ENCODE measurements at places on chromosomes 16 and 17. TPM values are rescaled to one million over a fixed set of nuclear protein-coding genes. Genes with fewer than 3 reads are reported as not detected.
A peak's percentile ranks its signal among the peaks of the same experiment; 100 is the strongest.

DNA sequence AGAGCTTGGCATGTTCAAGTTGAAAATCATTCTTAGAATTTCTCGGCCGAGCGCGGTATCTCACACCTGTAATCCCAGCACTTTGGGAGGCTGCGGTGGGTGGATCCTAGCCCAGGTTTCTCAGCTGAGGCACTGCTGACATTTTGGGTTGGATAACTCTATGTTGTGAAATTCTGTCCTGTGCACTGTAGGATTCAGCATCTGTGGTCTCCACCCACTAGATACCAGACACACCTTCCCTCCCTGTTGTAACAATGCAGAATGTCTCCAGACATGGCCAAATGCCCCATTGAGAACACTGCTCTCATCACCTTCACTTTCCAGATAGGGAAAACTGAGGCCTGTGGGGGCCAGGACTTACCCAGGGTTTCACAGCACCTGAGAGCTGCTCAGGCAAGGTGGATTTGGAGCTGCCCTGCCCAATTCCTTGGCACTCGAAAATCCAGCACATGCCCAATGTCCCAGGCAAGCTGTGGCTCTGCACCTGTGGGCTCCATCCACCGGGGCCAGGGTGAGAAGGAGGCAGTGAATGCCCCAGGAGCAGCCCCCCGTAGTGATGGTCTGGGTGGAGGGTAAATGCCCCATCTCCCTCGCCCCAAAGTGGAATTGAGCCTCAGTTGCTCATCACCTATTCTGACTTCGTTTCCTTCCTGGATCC is 20.2 kb upstream of the TVP23A start:
- no peaks in the 10 kb centered on the region for H3K36me3 ChIP-seq
- H3K4me3 ChIP-seq, result no peak overlapping the region
- no peak for DNase-seq
- H3K27ac ChIP-seq, result no peak overlapping the region
- H3K27me3 ChIP-seq, result no peaks in the 10 kb centered on the region
- H3K4me1 ChIP-seq, result no peaks in the 10 kb centered on the region

DNA sequence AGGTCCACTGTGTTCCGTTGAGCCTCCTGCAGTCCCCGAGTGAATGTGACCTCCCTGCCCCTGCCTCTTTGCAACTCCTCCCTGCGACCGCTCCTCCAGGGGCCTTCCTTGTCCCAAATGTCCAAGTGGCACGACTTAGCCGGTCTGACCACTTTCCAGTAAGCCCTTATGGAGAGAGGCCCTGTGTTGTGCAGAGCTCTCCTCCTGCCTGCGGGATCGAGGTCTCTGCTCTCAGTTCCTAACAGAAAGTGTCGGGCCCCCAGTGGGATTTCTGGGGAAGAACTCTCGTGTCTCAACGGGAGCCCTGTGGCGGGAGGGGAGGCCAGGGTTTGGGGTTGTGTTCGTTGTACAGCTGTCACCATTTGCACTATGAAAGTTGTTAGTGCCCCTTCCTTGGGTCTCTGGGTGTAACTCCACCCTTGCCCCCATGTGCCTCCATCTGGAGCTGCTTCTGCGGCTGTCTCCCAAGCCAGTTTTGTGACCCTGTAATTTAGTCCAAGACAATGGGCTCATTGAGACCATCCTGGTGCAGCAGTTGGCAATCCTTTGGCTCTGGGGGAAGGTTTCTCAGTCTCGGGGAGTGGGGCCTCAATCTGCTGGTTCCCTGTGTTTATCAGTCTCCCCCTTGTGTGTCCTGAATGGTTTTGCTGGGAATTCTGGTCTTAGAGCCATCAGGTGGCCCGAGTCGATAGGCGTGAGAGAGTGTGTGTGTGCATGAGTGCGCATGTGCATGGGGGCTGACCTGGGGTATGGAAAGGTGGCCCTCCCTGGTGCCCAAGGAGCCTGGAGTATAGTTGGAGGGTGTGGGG is 234.5 kb downstream of the SEC14L1 start:
- peak overlapping the region; percentile 73 for H3K4me3 ChIP-seq
- no peaks in the 10 kb centered on the region for H3K27me3 ChIP-seq
- H3K4me1 ChIP-seq, result peaks cover 61% of the 10 kb centered on the region
- DNase-seq, result peak; percentile 54
- H3K36me3 ChIP-seq, result no peaks in the 10 kb centered on the region

- H3K27me3 ChIP-seq, result no peaks in the 10 kb centered on the region
- no peaks in the 10 kb centered on the region for H3K36me3 ChIP-seq
- no peak for DNase-seq
- no peak overlapping the region for H3K27ac ChIP-seq
These were observed 225.1 kb upstream of the CA10 start for GRCh38 chr17:52383493-52384100.

The PTGES3L gene
- total RNA-seq, result 0.72 TPM

The TMC5 gene
- total RNA-seq, result 0.77 TPM

- no peak for DNase-seq
- H3K36me3 ChIP-seq, result no peaks in the 10 kb centered on the region
These were observed 35.8 kb downstream of the TANC2 start for GRCh38 chr17:63001689-63002394.

The LRRC36 gene
- 1.7 TPM for total RNA-seq

- no peak overlapping the region for H3K27ac ChIP-seq
- no peaks in the 10 kb centered on the region for H3K36me3 ChIP-seq
- H3K27me3 ChIP-seq, result no peaks in the 10 kb centered on the region
- peaks cover 6% of the 10 kb centered on the region for H3K4me1 ChIP-seq
- no peak for DNase-seq
These were observed 56.3 kb upstream of the ARL4D start for GRCh38 chr17:43342589-43342890.

DNA sequence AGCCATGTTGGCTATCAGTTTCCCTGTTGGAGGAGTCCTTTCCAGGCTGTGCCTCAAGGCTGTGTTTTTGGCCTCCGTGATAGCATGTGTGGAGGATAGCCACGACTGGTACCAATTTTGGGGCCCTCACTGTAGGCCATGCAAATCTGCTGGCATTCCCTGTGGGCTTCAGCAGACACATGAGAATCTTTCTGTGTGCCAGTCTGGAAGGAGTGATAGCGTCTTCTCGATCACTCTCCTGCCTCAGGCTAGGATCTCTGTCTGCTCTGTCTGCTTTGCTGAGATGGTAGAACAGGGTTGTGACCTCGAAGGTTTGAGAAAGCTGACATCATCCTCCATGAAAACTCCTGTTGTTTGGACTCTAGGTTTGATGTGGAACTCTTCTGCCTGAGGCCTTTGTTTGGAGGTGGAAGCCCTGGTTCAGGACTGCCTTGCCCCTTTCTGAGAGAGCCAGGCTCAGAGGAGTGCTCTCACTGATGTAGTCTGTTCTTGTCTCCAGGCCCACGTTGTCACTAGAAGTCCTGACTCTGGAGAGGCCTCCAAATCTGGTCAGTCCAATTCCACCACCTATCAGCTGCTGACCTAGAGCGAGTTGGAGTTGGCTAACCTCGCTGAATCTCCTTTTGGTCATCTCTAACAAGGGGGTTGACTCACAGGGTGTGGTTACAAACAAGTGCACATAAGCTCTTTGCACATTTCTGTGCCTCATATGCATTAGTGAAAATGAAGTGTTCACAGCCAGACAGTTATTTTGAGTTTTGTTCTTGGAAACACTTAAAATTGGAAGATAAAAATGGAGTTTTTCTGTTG is 12.1 kb upstream of the EDC4 start:
- H3K36me3 ChIP-seq, result no peaks in the 10 kb centered on the region
- no peak overlapping the region for H3K27ac ChIP-seq
- H3K4me1 ChIP-seq, result peaks cover 10% of the 10 kb centered on the region
- H3K27me3 ChIP-seq, result no peaks in the 10 kb centered on the region
- H3K4me3 ChIP-seq, result no peak overlapping the region

The TBX21 gene
- total RNA-seq, result 0.23 TPM

DNA sequence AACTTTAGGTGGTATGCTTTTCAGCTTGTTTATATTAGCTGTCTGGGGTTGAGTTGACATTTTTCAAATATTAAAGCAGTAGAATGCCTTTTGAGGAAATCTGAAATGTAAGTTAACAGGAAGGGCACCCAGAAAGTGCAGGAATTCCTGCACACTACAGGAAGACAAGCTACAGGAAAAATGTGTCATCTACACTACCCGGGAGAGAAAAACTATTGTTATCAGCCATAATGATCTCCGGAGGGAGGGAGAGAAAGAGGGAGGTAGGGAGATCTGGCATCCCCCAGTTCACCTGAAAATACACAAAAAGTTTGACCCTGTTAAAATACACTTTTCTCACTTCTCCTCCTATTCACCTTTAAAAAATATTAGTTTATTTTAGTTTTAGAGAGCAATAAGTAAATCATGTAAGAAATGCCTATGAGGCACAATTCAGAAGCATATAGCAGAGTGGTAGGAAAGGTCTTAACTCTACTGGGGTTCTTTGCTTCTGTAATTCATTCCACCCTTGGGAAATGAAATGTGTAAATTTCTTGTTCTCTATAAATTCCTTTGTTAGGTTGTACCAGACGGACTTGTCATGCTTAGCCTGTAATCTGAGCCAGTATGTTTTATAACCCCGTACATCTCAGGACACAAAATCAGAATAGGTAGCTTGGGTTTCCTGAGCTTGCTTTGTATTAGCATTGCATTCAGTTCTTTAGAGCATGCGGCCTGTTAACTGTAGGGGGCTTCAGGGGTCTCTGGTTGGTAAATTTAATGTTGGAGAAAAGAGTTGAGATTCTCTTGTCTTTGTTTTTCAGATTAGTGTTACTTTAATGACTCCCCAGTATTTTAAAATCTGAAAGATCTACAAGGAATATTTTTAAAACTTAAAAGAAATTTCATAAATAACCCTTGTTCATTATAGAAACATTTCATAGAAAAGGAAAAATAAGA is 3.3 kb downstream of the MAP2K6 start:
- H3K27me3 ChIP-seq, result no peaks in the 10 kb centered on the region
- no peak for DNase-seq
- no peak overlapping the region for H3K4me3 ChIP-seq
- no peaks in the 10 kb centered on the region for H3K4me1 ChIP-seq

- no peaks in the 10 kb centered on the region for H3K36me3 ChIP-seq
- peaks cover 12% of the 10 kb centered on the region for H3K4me1 ChIP-seq
- peak; percentile 75 for DNase-seq
These were observed 11.1 kb downstream of the TNS4 start for GRCh38 chr17:40490289-40490853.

The PRAC2 gene
- not detected for total RNA-seq
